Hepatocyte (in vitro differentiated cells): ENCODE measurements at places on chromosomes 7 and 10. TPM values are rescaled to one million over a fixed set of nuclear protein-coding genes. Genes with fewer than 3 reads are reported as not detected.

DNA sequence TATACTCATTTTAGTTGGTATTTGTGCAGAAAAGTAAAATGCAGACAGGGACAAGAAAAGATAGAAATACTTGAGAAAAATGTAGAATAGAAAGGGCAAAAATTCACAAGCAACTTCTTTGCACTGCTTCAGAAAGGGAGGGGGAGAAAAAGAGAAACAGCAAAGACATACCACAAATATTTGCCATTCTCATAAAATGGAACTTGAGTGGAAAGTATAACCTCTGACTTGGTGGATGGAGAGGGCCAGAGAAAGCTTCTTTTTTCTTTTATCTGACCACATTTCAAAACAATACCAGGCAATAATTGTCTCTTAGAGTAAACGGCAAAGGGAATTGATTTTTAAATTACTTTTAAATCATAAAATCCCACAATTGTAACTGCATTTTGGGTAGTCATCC lies 35.8 kb upstream of the TRUB1 start:
- DNase-seq = no peak

GRCh38 chr7:127348247-127348631 lies 44.3 kb downstream of the ZNF800 start:
- no peak for DNase-seq

- no peak for DNase-seq
Observed at GRCh38 chr10:8088504-8088903, 34.0 kb downstream of the GATA3 start.

GRCh38 chr10:74008212-74008731 lies 10.4 kb downstream of the VCL start:
- no peak for DNase-seq

The SAMD8 gene
- 9.6 and 10.7 TPM in 2 replicates for polyA plus RNA-seq

The PPP1R3A gene
- 0.56 TPM in 1 of 2 replicates, not detected in the other for polyA plus RNA-seq

The CNNM1 gene
- 2.2 and 2.5 TPM in 2 replicates for polyA plus RNA-seq

The CHN2 gene
- 12.3 and 13.7 TPM in 2 replicates for polyA plus RNA-seq

- no peak for DNase-seq
Observed at GRCh38 chr10:61330669-61331068, 122.5 kb downstream of the TMEM26 start.

GRCh38 chr10:95793401-95794045 lies 37.6 kb downstream of the ENTPD1 start:
- no peak for DNase-seq

- no peak for DNase-seq
Observed at GRCh38 chr7:131010717-131011431, 276.9 kb upstream of the KLF14 start.

GRCh38 chr7:48876087-48876486 lies 48.3 kb upstream of the CDC14C start:
- DNase-seq = no peak

The MOGAT3 gene
- 10.5 and 14.0 TPM in 2 replicates for polyA plus RNA-seq

DNA sequence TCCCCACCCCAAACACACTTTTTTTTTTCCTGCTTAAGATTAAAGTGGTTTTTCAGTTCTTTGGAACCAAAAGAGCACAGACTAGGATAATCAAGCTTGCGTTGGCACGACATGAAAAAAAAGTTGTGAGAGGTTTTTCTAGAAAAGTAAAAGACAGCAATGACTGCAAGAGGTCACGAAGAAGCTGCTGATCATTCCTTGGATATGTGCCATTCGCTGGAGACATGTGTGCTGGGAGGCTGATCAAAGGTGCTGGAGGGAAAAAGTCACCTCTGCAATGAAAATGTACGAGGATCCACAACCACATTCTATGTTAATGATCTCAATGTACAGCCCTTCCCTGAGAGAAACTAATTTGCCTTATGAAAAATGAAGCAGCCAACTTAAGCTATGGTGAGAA lies 5.4 kb downstream of the AKR1B1 start:
- DNase-seq = no peak

The AOAH gene
- 3.9 and 4.8 TPM in 2 replicates for polyA plus RNA-seq

The PFKP gene
- 48.9 and 56.0 TPM in 2 replicates for polyA plus RNA-seq

DNA sequence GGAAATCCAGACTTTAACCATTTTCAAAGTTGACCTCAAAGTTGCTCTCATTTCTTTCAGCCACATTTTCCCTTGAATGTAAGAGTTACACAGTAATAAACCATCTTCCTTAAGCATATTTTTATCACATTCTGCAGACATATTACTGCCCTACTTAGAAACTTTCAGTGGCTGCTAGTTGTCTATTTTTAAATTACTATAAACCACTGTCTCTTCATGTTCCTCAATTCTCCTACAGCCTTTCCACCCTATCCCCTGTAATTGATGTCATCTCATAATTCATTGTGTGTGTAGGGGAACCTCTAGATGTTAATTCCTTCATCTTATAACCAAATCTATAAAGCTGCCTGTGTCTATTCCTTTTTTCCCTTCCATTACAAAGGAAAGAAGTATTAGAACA lies 78.1 kb upstream of the STRIP2 start:
- no peak for DNase-seq

The ZPBP gene
- not detected in 2 replicates for polyA plus RNA-seq

The DEPP1 gene
- 45.6 and 54.7 TPM in 2 replicates for polyA plus RNA-seq

GRCh38 chr10:72316386-72316700 lies 38.4 kb downstream of the DNAJB12 start:
- DNase-seq = peak; percentile 3

GRCh38 chr7:91342346-91342745 lies 78.1 kb downstream of the FZD1 start:
- DNase-seq = no peak

- peak; percentile 89 for DNase-seq
Observed at GRCh38 chr10:132571650-132572544, 34.3 kb downstream of the INPP5A start.

GRCh38 chr7:139866047-139866837 lies 37.2 kb downstream of the TBXAS1 start:
- no peak for DNase-seq

The MMD2 gene
- not detected in 2 replicates for polyA plus RNA-seq

GRCh38 chr7:70505468-70505867 lies 626.5 kb upstream of the GALNT17 start:
- DNase-seq = no peak

GRCh38 chr10:86971232-86971991 lies 3.1 kb downstream of the ADIRF start:
- DNase-seq = peak; percentile 95

The TMEM229A gene
- 0.35 TPM in 1 of 2 replicates, not detected in the other for polyA plus RNA-seq

- DNase-seq = no peak
Observed at GRCh38 chr10:103617602-103618385, 124.3 kb downstream of the NEURL1 start.

The ATP5F1C gene
- polyA plus RNA-seq = 242 and 269 TPM in 2 replicates

- peak; percentile 78 for DNase-seq
Observed at GRCh38 chr10:3774814-3775695, 10.0 kb downstream of the KLF6 start.

The BBS9 gene
- 10.1 and 10.5 TPM in 2 replicates for polyA plus RNA-seq

GRCh38 chr7:47796347-47796746 lies 151.9 kb downstream of the PKD1L1 start:
- no peak for DNase-seq

The SDHAF3 gene
- polyA plus RNA-seq = 19.2 and 20.1 TPM in 2 replicates

- no peak for DNase-seq
Observed at GRCh38 chr7:139700505-139701235, 77.1 kb downstream of the HIPK2 start.

The CYP2C19 gene
- 14.7 and 21.3 TPM in 2 replicates for polyA plus RNA-seq

DNA sequence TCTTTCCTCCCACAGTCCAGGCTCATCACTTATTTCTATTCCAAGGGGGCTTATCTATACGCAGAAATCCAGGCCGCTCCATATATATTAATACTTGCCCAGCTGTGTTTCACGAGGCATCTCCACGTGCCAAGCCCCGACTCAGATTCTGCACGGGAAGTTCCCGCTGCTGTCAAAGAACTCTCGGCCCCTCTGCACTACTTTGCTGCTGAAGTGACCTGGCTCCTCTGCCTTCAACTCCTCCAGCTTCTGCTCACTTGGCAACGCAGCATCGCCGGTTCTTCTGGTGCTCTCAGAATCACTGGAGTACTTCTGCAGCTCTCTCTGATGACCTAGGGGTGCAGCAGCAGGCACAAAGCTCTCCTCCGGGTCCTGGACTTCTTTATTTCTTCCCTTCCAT lies 9.7 kb upstream of the CHST12 start:
- DNase-seq = no peak

GRCh38 chr7:69603351-69603750 lies 5.1 kb downstream of the AUTS2 start:
- no peak for DNase-seq

The SLC29A4 gene
- polyA plus RNA-seq = 32.6 and 36.1 TPM in 2 replicates

GRCh38 chr7:9691286-9691685 lies 1257.9 kb downstream of the NXPH1 start:
- no peak for DNase-seq

The AZGP1 gene
- polyA plus RNA-seq = 44.3 and 73.6 TPM in 2 replicates

GRCh38 chr7:121714559-121715303 lies 158.2 kb upstream of the PTPRZ1 start:
- DNase-seq = peak; percentile 85

The WDFY4 gene
- polyA plus RNA-seq = 0.91 TPM in 1 of 2 replicates, not detected in the other

DNA sequence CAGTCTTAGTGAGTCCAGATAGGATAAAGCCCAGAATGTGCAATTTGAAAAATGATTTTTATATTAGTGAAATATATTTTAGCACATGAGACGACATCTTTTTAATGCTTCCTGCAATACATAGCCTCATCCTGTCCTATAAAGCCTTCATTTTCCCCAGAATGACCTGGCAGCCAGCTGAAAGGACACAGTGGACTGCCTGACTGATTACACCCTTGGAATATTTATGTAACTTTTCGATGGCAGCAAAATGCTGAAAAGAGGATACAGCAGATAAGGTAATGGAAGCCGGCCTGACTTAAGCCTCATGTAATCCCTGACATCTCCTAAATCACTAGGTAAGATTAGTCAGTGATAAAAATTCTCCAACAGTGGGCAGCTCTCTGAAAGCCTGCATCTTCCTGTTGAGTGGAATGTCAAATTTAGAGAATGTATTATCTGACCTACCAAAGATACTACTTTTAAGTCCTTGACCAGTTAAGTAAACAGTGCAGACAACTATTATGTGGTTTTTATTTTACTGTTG lies 210.7 kb upstream of the STEAP1 start:
- DNase-seq = no peak
